ENCODE measurements at places on chromosomes 6 and 20. TPM values are rescaled to one million over a fixed set of nuclear protein-coding genes. Genes with fewer than 3 reads are reported as not detected.

GRCh38 chr6:159053781-159054398, 9.1 kb upstream of the TAGAP start:
- H3K27ac ChIP-seq = peak overlapping the region; percentile 36
- H3K27me3 ChIP-seq = no peaks in the 10 kb centered on the region
- H3K4me1 ChIP-seq = peaks cover 67% of the 10 kb centered on the region
- H3K36me3 ChIP-seq = no peaks in the 10 kb centered on the region
- H3K4me3 ChIP-seq = no peak overlapping the region

DNA sequence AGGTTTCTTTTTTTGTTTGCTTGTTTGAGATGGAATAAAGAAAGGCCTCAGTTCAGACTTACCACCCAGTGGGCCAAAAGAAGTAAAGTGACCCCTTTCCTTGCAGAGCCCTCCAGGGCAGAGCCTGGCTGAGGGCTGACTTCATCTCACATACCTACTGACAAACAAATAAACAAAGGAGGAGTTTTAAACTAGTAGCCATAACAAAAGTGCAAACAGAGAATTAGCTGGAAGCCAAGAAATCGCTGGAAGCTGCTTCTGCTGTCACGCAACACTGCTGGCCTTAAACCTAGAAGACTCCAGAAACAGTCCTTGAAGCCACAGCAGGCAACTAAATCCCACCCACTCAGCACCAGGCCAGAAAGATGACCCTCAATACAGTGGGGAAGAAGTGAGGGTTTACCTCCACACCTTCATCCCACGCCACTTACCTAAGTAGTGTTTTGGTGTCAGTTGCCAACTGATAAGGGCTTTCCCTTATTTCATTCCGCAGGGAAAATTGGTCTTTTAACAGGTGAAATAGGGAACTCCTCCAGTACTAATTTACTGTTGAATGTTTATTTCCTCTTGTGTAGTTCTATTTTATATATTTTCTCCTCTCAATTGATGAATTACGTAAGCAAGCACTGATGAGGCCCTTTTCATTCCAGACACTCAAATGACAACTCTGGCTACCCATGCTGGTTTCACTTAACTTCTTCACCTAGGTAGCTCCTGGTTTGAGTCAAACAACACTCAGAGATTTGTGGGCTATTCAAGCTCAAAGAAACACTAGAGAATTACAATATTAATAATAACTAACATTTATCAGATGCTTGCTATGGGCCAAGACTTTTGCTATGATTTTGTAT, 46.2 kb downstream of the EDN1 start:
- no peaks in the 10 kb centered on the region for H3K4me1 ChIP-seq
- H3K36me3 ChIP-seq = no peaks in the 10 kb centered on the region
- no peak overlapping the region for H3K4me3 ChIP-seq
- peaks cover 2% of the 10 kb centered on the region for H3K27me3 ChIP-seq
- DNase-seq = no peak

DNA sequence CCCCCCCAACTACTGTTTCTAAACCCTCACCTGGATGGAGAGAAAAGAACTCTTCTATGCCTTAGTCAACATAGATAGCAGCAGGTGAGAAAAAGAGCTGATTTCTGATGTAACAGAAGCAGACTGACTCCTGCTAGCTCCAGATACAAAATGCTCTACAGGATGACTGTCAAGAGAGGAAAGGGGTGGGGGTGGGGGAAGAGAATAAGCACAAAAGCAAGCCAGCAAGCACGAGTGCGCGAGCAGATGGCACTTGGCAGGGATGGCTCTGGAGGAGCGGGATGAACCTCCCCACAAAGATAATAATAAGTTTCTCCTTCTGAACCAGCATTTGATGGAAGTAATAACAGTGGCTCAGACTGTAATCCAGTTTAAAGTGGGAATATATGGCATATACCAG, 45.6 kb upstream of the SPDEF start:
- H3K27me3 ChIP-seq = no peaks in the 10 kb centered on the region
- no peak overlapping the region for H3K4me3 ChIP-seq
- H3K36me3 ChIP-seq = peaks cover 5% of the 10 kb centered on the region

DNA sequence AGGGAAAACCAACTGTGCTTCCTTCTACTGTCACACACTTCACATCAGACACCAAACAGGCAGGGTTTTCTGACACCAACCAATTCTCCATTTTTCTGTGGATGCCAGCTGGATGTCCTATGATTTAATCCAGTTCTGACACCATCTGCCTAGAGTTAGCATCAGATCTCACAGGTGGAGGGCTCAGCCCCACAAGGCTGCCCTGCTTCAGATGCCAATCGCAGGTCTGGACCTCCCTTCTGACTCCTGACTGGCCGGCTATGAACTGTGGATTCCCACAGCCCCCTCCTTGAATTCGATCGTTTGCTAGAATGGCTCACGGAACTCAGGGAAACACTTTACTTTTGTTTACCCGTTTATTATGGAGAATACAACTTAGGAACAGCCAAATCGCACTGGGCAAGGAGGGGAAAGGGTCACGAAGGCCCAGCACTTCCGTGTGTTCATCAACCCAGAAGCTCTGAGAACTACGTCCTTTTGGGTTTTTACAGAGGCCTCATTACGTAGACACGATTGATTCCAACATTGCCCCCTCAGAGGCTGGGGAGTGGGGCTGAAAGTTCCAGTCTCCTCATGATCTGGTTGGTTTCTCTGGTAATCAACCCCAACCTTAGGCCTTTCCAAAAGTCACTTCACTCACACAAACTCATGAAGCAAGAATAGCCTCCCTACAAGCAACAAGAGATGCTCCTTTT, 25.4 kb upstream of the MAS1 start:
- peaks cover 15% of the 10 kb centered on the region for H3K4me1 ChIP-seq
- no peaks in the 10 kb centered on the region for H3K36me3 ChIP-seq
- no peak overlapping the region for H3K27ac ChIP-seq

GRCh38 chr20:3714092-3714491, 1.7 kb upstream of the SIGLEC1 start:
- DNase-seq = no peak
- H3K27me3 ChIP-seq = peaks cover 4% of the 10 kb centered on the region
- H3K27ac ChIP-seq = no peak overlapping the region
- H3K4me1 ChIP-seq = no peaks in the 10 kb centered on the region

DNA sequence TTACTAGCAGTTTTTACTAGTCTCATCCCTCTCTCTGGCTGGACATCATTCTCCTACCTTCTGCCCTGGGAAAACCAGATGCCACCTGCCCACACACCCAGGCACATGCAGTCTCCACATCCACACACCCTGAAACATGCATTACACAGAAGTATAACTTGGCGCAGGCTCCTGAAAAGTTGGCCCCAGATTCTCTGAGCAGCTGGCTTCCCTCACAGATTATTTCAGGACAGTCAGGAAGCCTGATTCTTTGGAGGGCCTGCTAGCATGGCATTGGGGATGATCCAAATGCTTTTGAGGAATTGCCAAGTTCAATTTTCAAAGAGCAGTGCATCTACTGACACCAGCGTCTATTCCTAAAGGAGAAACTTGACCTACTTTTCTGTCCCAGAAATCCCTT, 27.8 kb upstream of the KIF16B start:
- no peak overlapping the region for H3K27ac ChIP-seq
- peaks cover 5% of the 10 kb centered on the region for H3K4me1 ChIP-seq
- no peak for DNase-seq

Gene MYMX
- not detected for total RNA-seq

Gene TP53TG5
- total RNA-seq = not detected

Gene PLA2G7
- not detected for total RNA-seq

Gene LPA
- total RNA-seq = not detected

GRCh38 chr6:11317885-11318771, 85.7 kb upstream of the NEDD9 start:
- H3K27me3 ChIP-seq = no peaks in the 10 kb centered on the region
- peak overlapping the region; percentile 91 for H3K27ac ChIP-seq
- DNase-seq = peak; percentile 92
- no peak overlapping the region for H3K4me3 ChIP-seq
- peaks cover 52% of the 10 kb centered on the region for H3K4me1 ChIP-seq
- peaks cover 47% of the 10 kb centered on the region for H3K36me3 ChIP-seq

- no peaks in the 10 kb centered on the region for H3K36me3 ChIP-seq
- peaks cover 6% of the 10 kb centered on the region for H3K27me3 ChIP-seq
- DNase-seq = no peak
- no peaks in the 10 kb centered on the region for H3K4me1 ChIP-seq
Measured at GRCh38 chr6:83597051-83597450, 84.7 kb downstream of the PRSS35 start.

GRCh38 chr6:144624716-144625115, 339.6 kb downstream of the UTRN start:
- no peak overlapping the region for H3K27ac ChIP-seq
- no peak overlapping the region for H3K4me3 ChIP-seq
- peaks cover 1% of the 10 kb centered on the region for H3K36me3 ChIP-seq
- DNase-seq = no peak

DNA sequence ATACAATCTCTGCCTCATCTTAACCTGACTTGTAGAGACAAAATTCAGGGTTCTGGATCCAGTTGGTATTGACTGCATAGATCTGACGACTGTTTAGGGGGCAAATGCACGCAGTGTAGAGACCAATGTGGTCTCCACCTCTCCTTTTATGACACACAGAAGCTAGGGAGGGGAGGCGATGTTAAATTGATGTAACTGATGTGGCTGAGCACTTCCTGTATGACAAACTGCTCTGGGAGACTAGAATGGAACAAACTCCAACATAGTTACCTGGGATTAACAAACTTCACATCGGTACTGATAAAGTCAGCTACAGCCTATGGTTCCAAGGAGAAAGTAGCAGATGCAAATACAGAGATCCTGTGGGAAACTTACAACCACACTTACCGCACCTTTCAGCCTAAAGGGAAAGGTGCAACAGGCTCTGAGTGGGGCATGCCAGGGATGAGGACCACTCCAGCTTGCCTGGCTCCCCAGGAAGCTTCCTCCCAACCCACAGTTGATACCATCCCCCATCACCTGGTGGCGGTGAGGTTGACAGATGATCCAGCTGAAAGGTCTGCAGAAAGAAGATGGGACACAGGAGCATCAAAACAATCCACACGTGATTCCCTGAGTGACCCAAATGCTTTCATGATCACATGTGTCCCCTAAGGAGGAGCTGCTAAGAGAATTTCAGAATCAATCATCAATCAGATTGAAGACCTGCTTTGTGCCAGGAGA, 60.6 kb upstream of the MRPS10 start:
- no peak overlapping the region for H3K4me3 ChIP-seq
- no peaks in the 10 kb centered on the region for H3K27me3 ChIP-seq
- peak overlapping the region; percentile 86 for H3K27ac ChIP-seq
- peaks cover 1% of the 10 kb centered on the region for H3K36me3 ChIP-seq

Gene HLA-DQB2
- total RNA-seq = not detected

DNA sequence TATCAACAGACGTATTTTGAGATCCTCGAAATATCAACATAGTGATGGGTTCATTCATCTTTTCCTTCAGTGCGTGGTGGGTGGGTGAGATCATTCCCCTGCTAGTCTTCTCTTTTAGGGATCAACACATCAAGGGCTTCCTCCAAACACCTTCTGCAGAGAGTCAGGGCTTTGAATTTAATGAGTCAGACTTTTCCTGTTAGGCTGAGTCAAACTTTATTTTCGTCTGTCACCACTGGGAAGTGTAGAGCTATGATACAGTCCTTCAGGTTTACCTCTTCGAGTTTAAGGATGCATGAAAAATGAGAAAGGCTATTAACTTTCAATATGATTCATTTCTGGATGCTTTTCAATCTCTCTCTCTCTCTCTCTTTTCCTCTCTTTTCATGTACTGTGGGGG, 189.1 kb downstream of the BMP2 start:
- no peak overlapping the region for H3K4me3 ChIP-seq
- no peaks in the 10 kb centered on the region for H3K36me3 ChIP-seq
- no peak overlapping the region for H3K27ac ChIP-seq
- H3K4me1 ChIP-seq = no peaks in the 10 kb centered on the region
- no peak for DNase-seq
- no peaks in the 10 kb centered on the region for H3K27me3 ChIP-seq

DNA sequence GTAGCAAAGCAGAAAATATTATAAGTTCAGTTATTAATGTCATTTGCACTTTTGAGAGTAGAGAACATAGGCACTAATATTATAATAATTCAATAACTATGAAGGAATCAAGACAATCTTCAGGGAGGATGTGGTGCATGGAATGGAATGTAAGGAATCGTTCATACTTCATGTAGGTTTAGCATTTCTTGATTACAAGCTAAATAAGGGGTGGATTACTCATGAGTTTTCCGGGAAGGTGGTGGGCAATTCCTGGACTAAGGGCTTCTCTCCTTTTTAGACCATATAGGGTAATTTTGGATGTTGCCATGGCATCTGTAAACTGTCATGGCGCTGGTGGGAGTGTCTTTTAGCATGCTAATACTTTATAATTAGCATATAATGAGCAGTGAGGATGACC, 9.1 kb upstream of the BTNL2 start:
- H3K4me1 ChIP-seq = no peaks in the 10 kb centered on the region
- H3K4me3 ChIP-seq = no peak overlapping the region
- no peak overlapping the region for H3K27ac ChIP-seq

Gene CCM2L
- total RNA-seq = not detected

Gene SRSF3
- total RNA-seq = 404 TPM

GRCh38 chr20:18721551-18722115, 92.0 kb upstream of the SCP2D1 start:
- peaks cover 8% of the 10 kb centered on the region for H3K4me1 ChIP-seq
- H3K36me3 ChIP-seq = peaks cover 3% of the 10 kb centered on the region
- no peak overlapping the region for H3K4me3 ChIP-seq
- no peak for DNase-seq
- H3K27me3 ChIP-seq = no peaks in the 10 kb centered on the region

Gene TFB1M
- 70.9 TPM for total RNA-seq

Gene SEMG1
- not detected for total RNA-seq

DNA sequence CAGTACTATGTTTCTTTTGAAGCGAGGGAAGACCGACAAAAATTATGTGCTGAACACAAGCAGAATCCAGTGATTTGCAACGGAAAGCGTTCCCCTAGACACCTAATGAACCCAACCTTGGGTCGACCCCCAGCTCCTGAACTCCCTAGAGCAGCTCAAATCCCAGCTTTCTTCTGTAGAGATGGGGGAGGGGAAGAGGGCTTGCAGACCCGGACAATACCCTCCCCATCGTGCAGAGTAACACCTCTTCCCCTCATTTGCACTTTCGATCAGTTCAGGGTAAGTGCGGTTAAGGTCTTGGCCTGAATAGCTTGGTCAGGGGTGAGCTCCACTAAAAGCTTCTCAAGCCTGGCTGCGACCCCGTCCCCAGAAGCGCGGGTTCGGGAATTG, 404 bp downstream of the CEP162 start:
- peaks cover 16% of the 10 kb centered on the region for H3K4me1 ChIP-seq
- no peaks in the 10 kb centered on the region for H3K36me3 ChIP-seq
- peaks cover 3% of the 10 kb centered on the region for H3K27me3 ChIP-seq
